NCI-H524 (cell line): ENCODE measurements at places on chromosomes 2 and 18.

GRCh38 chr2:233075966-233076339 lies 15.8 kb downstream of the INPP5D start:
- DNase-seq, result no peak

- no peak for DNase-seq
Observed at GRCh38 chr2:142323206-142323605, 192.4 kb upstream of the LRP1B start.

- no peak for DNase-seq
Observed at GRCh38 chr2:13009027-13009642, 292.4 kb downstream of the TRIB2 start.

DNA sequence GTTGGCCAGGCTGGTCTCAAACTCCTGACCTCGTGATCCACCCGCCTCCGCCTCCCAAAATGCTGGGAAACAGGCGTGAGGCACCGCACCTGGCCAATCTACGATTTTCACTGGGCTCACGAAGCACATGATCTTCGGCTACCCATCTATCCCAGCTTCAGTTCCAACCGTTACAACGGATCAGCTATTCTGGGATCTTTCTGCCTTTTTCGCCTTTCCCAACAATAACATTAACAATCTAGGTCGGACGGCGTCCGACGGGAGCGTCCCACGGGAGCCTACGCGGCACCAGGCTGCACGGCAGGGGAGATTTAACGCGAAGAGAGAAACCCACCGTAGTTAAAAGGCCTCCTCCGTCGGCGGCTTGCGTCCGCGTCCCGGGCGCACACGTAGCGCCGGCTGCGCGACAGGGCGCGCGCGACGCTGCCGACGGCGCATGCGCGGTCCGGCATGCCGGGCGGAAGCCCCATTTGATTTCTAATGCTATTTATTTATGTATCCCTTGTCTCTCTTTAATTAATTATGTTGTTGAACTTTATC lies at the start of gene MSL3B:
MSL3B (minus strand) TSS at position 394 of the 540 bp plus-strand sequence.
- DNase-seq, result peak; percentile 67

DNA sequence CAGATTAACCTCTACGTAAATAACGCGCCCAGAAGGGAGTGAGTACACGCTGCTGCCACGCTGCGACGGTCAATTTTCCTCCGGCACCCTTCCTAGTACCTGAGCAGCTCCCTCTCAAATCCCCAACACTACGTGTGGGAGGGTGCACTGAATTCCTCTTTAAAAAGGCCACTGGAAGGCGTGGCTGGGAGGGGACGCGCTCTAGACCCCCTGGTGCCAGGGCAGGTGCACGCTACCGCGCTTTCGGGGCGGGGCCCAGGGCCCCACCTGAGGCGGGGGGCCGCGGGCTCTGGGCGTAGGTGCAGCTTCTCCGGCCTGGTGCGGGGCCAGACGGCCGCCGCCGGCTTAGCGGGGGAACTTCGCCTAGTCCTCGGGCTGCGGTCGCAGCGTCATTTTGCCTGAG lies 668 bp upstream of the ANKRD12 start:
- DNase-seq, result peak; percentile 36

GRCh38 chr2:96072746-96073145 lies 38.0 kb upstream of the GPAT2 start:
- DNase-seq, result no peak

DNA sequence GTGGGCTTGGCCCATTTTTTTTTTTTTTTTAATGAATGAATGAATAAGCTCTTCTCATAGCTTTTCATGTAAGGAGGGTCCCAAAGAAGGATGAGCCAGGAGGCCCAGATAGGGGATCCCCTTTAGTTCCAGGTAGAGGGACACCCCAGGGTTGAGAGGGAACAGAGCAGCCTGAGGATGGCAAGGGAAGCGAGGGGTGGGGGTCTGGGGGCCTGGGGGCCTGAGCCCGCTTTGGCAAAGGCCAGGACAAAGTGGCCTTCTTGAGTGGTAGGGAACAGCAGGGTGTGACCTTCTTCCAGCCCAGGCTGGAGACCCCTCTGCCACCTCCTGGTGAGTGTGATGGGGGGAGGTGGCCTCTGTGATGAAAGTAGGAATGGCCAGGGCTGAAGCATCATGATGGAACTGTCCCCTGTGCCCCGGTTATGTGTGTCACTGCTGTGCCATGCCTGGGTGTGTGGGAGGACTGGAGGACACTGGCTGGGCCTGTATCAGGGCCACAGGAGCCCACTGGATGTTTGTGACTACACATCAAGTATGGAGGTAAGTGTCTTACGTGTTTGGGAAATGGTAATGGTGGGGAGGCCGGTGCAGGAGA lies 263.5 kb upstream of the HDAC4 start:
- no peak for DNase-seq

DNA sequence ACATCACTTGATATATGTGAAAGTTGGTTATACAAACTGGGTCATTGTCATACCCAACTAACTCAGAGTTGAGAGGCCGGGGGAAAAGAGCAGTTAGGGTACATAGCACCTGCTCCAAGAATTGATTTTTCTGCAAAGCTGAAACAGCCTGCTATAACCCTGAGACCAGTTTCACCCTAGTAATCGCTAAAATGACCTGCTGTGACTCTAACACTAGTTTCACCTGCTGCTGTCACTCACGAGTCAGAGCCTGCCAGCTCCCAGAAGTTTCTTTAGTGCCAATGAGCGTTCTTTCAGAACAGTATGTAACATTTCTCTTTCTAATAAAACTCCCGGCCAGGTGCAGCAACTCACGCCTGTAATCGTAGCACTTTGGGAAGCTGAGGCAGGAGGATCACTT lies 28.0 kb downstream of the SRSF7 start:
- DNase-seq, result peak; percentile 80

GRCh38 chr2:26767129-26767528 lies 3.0 kb downstream of the SLC35F6 start:
- no peak for DNase-seq

DNA sequence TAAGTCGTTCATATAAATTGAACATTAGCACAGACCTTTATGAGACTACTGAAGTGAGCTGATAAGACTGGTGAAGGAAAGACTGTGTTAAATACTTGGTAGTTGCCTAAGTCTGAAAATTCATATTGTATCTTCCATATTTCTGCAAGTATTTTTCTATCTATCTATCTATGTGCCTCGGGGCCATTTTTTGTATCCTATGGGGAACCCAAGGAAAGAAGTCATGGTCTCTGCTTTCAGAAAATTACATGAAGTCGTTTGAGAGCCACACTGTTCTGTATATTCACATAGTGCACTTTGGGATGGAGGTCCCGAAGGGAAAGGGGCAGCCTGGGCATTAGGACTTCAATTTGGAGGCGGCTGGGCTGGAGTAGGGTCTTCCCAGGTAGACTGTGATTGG lies 89.6 kb downstream of the EPAS1 start:
- no peak for DNase-seq

DNA sequence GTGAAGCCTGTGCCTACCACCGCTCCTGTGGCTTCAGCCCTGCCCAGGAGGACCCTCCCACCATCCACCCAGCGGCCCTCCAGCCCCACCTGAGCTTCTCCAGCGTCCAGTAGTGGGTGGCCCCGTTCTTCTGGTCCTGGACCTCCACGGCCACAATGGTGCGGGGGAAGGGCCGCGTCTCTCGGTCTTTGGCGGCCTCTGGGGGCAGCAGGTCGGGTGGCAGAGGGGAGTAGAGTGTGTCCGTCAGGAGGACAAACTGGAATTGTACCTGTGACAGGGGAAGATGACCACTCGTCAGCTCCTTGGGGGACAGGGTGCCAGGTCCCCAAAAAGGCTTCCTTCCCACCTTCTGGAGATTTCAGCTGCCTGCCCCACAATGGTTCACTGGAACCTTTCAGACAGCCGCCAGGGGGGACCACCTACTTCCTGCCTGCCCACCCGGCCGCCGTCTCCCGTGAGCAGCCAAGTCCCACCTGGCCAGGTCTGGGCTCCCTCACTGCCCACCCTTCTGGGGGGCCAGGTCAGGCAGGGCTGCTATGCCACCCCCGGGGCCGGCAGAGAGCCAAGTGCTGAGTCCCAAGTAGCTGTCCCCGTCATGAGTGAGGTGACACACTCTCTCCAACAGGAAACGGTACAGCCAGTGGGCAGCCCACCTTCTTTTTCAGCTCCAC lies 59.3 kb downstream of the KIF1A start:
- DNase-seq, result no peak

DNA sequence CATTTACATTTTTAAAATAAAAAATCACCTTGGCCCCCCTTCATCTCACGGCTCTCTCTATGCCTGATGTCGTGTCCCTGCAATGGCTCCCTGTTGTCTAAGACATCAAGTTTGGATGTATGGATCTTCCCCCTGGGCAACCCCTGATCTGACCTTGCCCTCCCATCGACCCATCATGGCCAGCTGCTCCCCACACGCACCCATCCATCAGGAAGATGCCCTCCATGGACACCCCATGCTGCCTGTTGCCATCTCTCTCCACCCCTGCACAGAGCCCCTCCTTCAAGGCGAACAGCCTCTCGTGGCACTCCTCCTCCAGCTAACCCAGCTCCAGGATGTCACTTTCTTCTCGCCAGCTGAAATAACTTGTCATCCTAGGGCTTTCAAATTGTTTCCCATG lies 59.5 kb downstream of the DPYSL5 start:
- no peak for DNase-seq

GRCh38 chr2:85168942-85169341 lies 35.8 kb downstream of the TCF7L1 start:
- DNase-seq, result no peak

DNA sequence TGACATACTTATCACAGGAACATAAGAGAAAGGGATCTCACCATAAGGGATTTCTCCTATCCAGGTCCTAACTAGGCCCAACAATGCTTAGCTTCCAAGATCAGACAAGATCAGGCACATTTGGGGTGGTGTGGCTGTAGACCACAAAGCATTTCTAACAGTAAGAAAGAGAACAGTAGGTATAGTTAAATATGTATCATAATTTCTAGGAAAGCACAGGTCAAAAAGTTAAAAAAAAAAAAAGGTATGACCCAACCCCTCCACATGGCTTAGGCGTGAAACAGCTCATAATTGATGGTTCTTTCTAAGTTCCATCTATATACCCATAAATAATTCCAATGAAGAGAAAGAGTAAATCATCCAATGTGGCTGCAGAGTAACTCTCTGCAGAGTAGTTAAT lies 6.9 kb downstream of the PRKD3 start:
- no peak for DNase-seq
